T-cell (primary cell): ENCODE measurements at places on chromosomes 1 and 21. TPM values are rescaled to one million over a fixed set of nuclear protein-coding genes. Genes with fewer than 3 reads are reported as not detected.

DNA sequence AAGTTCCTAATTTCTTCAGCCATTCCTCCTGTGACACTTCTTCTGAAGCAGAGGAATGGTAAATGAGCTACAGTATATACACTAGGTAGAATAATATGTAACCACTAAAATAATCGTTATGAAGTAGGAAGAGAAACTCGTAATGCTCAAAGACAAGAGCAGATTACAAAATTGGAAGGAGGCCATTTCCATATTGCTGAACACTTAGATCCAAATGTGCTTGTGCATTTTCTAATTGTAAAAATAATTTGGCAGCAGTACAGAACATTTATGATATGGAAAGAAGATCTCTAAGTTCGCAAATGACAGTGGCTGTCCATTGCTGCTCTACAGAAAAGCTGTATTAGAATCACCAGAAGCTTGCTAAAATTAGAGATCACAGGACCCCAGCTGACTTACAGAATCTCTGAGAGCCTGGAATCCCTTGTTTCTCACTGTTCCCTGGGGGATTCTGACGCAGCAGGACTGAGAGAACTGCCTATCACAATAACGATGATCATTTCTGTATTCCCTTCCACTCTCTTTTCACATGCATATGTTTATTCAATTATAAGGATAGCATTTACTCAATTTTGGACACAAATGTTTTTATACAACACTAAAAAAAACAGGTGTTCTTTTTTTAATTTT lies 242.1 kb downstream of the OMA1 start:
- no peak for DNase-seq

GRCh38 chr1:41803656-41804055 lies 115.1 kb downstream of the HIVEP3 start:
- no peak for DNase-seq

DNA sequence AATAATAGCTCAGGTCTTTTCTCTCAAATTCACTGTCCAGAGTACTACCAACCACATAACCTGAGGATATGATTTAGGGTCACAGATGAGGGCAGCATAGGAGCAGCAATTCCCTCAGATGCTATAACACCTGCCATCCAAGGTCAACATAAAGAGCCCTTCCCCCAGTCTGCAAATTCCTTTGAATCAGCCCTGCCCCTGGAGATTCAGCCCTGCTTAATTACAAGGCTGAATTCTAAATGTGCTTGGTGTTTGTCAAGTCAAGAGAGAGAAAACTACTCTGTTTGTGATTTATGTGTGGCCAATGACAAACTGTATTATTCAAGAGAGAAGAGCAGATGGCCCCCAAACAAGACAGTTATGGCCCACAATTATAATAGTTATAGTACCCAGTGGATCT lies 195.7 kb upstream of the ADGRL2 start:
- DNase-seq, result no peak

DNA sequence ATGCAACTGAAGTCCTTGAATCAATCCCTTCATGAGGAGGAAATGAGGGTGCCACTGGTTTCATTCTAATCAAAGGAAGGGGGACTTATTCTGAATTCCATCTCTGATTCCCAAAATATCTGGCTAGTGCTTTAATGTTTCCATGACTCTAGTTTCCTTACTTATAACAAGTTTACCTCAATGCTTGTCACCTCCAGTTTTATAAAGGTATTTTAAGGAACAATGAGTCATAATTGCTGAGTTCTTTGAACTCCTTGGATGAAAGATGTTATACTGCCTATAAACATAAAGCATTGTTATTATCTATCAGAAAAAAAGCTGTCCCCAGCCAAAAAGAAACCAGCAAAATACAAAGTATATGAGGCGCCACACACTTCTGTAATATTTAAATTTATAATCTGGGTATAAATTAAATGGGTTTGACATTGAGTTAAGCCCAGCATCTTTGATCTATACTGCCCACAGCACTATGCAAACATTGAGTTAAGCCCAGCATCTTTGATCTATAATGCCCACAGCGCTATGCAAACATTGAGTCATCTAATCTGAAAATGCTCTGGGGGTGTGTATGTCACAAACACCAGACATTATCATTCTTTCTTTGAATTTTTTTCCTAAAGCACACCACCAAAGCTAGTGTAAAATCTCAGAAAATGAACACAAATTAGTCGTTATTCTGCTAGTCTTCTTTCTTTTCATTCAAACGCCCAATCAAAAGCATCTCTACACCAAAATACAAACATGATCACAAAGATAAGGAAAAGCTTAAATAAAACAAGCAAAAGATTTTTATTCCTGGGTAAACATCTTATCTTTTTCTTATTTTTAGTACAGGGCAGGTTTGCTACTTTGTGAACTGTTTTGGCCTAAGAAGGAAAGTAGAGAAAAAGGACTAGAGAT lies 11.5 kb upstream of the CXADR start:
- no peak for DNase-seq

- peak; percentile 3 for DNase-seq
Measured at GRCh38 chr1:18256282-18257235, 149.0 kb downstream of the IGSF21 start.

DNA sequence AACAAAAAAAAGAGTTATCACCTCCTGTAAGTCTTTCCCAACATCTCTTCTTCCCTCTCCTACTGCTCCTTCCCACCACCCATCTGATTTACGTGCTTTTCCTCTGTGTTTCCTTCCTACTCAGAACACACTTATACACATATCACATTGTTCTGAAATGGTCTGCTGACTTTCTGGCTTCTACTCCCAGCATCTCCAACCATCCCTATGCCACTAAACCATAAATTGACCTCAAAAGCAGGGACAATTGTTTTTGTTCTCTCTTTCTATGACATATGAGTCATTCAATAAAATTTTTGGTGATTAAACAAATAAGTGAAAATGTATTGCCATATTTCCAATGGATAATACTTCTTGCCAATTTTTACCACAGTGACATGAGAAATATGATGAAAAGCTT lies 8.2 kb downstream of the GOLPH3L start:
- DNase-seq, result no peak

GRCh38 chr1:161439280-161440232 lies 65.7 kb upstream of the FCGR2A start:
- DNase-seq, result no peak

GRCh38 chr1:234585330-234586055 lies 24.5 kb downstream of the IRF2BP2 start:
- DNase-seq, result no peak

The UROD gene
- total RNA-seq, result 58.6 TPM

DNA sequence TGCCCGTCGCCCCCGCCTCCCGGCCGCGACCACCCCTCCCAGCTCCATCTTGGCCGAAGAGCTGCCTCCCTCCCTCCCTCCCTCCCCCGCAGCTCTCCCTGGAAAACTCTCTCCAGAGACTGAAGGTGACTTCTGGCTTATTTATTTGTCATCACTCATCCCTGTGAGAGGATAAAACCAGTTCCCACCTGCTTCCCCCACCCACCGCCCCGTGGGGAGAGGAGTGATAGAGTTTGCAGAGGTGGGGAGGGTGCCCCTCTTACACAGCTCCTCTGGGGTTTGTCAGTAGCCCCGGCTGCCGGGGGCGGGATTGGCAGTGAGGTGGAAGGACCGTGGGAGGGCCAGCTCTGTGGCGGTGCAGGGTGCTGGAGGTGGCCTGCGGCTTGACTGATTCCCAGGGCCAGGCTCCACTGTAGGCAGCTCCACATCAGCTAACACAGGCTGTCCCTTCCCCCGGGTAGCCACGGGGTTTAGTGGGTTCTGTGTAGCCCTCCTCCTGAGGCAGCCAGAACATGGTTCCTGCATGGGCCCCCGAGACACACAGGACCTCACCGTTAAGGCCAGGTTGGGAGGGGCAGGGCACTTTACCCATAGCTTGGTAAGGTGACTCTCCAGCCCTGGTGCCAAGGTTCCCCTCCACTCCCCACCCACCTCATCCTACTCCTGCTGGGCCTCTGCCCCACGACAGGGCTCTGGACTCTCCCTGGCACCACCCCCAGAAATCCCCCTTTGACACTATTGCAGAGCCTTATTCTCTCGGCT lies 62.2 kb downstream of the ELK4 start:
- DNase-seq, result no peak

GRCh38 chr1:212461916-212462660 lies 29.4 kb downstream of the NENF start:
- no peak for DNase-seq

- no peak for DNase-seq
Measured at GRCh38 chr1:82844911-82845827, 1044.4 kb downstream of the ADGRL2 start.

The GPR157 gene
- total RNA-seq, result 8.9 TPM

The WDR77 gene
- 33.1 TPM for total RNA-seq

The SCCPDH gene
- 3.7 TPM for total RNA-seq

DNA sequence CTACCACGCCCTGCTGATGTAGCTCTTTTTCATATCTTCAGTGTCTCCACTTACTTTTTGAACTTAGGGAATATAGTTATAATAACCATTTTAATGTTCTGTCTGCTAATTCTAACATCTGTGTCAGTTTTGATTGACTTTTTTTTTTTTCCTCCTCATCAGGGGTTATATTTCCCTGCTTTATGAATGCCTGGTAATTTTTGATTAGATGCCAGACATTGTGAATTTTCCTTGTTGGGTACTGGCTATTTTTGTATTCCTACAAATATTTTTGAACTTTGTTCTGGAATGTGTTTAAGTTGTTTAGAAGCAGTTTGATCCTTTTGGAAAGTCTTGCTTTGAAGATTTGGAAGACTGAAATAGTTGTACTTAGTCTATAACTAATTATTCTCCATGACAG lies 82.1 kb downstream of the ROR1 start:
- no peak for DNase-seq

The CLIC4 gene
- total RNA-seq, result 7.0 TPM

DNA sequence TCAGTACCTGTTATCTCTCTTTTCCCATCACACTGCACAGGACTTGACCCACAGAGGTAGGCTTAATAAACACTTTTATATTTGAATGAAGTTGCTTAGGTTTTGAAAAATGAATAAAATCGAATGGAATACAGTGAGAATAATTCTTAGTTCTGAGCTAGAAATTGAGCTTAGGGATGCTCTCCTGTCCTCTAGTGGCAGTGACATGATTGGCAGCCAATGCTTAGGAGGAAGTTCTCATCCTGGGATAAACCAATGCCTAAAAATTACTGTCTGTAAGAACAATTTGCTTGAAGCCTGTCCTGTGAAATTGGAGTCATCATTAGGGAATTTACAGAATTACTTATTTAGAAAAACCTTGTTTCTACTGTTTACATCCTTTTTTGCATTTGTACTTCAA lies 21.3 kb upstream of the CYP4X1 start:
- no peak for DNase-seq

GRCh38 chr1:36673202-36673601 lies 190.5 kb upstream of the CSF3R start:
- no peak for DNase-seq

DNA sequence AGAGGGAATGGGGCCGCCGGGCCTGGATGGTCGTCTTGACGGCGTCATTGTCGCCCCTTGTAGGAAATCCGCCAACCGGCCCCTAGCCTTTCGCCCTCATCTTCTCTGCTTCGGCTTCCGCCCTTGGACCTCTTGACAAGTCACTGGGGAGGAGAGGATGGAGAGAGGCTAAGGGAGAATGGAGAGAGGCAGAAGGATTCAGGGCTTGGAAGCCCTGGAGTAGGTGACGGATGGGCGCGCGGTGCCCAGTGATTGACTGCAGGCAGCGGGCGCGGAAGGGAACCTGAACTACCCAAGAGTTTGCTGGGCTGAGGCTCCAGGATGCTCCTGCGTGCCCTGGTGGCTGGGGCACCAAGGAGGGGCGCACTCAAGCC lies 651 bp downstream of the PDE4B start:
- no peak for DNase-seq

- DNase-seq, result no peak
Measured at GRCh38 chr1:235045034-235045690, 83.5 kb downstream of the TOMM20 start.

- no peak for DNase-seq
Measured at GRCh38 chr1:9369964-9370788, 77.5 kb downstream of the SPSB1 start.

The PLA2G2A gene
- total RNA-seq, result not detected

- DNase-seq, result no peak
Measured at GRCh38 chr1:182702826-182703524, 18.6 kb upstream of the RGS8 start.

DNA sequence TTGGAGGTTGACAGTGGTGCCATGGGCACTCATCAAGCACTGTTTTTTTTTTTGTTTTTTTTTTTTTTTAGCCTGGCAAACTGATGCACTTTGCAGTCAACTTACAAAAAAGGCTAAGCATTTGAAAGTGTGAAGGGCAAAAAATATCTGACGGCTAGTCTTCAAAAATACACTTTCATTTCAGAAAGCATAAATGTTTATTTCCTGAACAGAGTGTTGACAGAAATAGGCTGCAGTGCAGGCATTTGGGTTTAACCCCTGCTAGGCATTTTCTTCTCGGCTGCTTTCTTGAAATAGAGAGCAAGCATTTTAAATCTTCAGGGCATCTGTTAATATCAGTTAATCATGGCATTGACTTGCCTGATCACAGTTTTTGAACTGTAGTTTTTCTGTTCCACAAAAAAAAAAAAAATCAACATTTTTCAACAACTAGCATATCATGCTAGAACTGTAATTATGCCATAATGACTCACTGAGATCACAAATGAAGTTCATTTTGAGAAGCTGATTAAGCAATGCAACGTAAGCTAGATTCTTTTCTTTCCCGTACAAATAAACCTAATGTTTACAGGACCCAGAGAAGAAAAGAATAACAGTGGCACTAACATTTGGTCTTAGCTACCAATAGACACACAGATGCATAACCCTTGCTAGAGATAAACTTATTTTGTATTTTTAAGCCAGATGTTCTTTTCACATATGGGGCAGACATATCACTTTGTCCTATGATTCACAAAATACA lies 100.4 kb upstream of the USH2A start:
- DNase-seq, result no peak

- DNase-seq, result no peak
Measured at GRCh38 chr1:51325878-51326755, 4.2 kb downstream of the TTC39A start.

The CCDC190 gene
- not detected for total RNA-seq

The RIT1 gene
- 35.3 TPM for total RNA-seq

The SNIP1 gene
- 34.7 TPM for total RNA-seq

- no peak for DNase-seq
Measured at GRCh38 chr1:93219443-93219842, 38.9 kb downstream of the CCDC18 start.

DNA sequence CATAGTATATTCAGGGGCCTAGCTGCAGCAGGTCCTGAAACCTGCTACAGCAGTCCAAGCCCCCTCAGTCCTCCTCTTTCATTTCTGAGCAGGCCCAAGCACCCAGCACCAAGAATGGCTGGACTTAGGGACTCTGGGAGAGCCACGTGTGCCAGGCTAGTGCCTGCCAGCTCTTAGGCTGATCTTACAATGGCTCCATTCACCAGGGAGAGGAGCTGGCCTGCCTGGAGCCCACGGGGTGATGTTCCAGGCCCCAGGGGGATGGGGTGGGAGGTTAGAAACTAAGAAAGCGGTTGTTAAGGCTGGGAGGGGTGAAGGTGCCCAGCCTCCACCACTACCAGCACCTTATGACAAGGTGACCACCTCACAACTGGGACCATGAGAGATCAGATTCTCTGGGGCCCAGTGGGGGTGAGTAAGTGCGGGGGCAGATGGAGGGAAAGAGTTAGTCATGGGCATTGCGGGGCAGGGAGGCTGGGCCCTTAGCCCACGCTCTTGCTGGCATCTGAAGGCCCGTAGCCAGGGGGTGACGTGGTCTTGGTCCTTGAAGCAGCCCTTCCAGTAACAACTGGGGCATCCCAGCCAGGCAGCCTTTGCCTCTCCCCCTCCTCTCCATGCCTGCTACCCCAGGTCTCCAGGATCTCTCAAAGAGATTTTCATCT lies 30.3 kb upstream of the CLIC4 start:
- no peak for DNase-seq

The SH2D2A gene
- total RNA-seq, result 42.8 TPM

The TTC34 gene
- total RNA-seq, result 6.9 TPM
